ENCODE measurements at places on chromosomes 11 and 22. TPM values are rescaled to one million over a fixed set of nuclear protein-coding genes. Genes with fewer than 3 reads are reported as not detected.

DNA sequence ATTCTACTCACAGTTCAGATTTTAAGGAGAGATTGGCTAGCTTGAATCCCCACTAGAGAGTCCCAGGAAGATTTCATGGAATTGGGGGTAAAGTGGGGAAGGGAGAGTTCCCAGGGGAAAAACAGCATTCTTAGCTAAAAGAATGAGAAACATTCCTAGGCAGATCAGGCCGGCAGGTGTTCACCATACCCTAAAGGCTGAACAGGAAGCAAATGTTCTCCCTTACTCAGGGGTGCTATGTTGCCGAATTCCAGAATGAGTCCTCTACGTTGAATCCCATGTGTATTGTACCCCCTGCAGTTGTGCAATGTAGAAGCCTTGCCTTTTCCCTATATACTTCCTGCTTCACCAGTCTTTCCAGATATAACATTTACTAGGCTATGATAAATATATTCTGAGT lies 135.2 kb upstream of the NCAM1 start:
- no peak overlapping the region for H3K4me3 ChIP-seq
- H3K27ac ChIP-seq, result no peak overlapping the region
- H3K36me3 ChIP-seq, result no peaks in the 10 kb centered on the region
- no peak for DNase-seq
- no peaks in the 10 kb centered on the region for H3K27me3 ChIP-seq

GRCh38 chr22:32587449-32587848 lies 112.8 kb downstream of the FBXO7 start:
- DNase-seq, result no peak
- no peak overlapping the region for H3K4me3 ChIP-seq
- H3K4me1 ChIP-seq, result peaks cover 8% of the 10 kb centered on the region

- no peak for DNase-seq
- H3K36me3 ChIP-seq, result no peaks in the 10 kb centered on the region
- no peaks in the 10 kb centered on the region for H3K27me3 ChIP-seq
- peak overlapping the region; percentile 44 for H3K27ac ChIP-seq
Observed at GRCh38 chr22:39214006-39214382, 30.8 kb downstream of the PDGFB start.

The RNF26 gene
- total RNA-seq, result 82.7 TPM

GRCh38 chr11:702462-703461 lies 3.3 kb upstream of the EPS8L2 start:
- no peak for DNase-seq
- H3K4me1 ChIP-seq, result peaks cover 30% of the 10 kb centered on the region
- H3K36me3 ChIP-seq, result no peaks in the 10 kb centered on the region
- no peaks in the 10 kb centered on the region for H3K27me3 ChIP-seq
- H3K4me3 ChIP-seq, result no peak overlapping the region

The PRR33 gene
- total RNA-seq, result not detected

DNA sequence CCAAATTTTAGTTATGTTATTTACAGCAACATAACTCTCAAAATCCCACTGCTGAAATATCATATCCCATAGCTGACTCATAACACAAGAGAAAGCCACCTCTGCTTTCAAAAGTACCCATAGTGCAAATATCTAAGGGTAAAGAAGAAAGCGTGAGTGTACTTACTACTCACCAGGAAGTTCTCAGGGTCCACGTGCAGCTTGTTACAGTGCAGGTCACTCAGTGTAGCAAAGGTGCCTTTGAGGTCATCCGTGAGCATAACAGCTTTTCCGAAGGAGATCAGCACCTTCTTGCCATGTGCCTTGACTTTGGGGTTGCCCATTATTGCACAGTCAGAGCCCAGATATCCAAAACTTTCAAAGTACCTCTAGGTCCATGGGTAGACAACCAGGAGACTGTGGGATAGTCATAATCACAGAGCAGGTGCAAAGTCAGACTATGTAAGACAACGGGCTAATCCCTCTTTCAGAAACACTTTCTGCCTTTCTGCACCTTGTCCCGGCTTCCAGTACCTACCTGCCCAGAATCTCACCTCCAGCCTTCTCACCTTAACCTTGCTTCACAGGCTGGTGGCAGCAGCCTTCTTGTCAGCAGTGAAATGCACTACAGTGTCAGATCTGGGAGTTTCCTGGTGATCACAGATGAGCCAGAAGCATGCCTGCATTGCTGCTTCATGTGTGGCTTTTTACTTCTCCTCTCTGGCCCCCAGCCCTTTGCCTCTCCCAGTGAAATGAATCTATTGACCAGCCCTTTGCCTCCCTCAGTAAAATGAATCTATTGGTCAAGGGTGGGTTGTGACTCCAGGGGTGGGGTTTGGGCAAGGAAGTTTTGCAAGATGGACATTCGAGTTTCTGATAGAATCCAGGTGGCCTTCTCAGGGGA lies 6.5 kb downstream of the HBG1 start:
- no peaks in the 10 kb centered on the region for H3K36me3 ChIP-seq
- no peaks in the 10 kb centered on the region for H3K4me1 ChIP-seq
- H3K27ac ChIP-seq, result no peak overlapping the region
- no peaks in the 10 kb centered on the region for H3K27me3 ChIP-seq

DNA sequence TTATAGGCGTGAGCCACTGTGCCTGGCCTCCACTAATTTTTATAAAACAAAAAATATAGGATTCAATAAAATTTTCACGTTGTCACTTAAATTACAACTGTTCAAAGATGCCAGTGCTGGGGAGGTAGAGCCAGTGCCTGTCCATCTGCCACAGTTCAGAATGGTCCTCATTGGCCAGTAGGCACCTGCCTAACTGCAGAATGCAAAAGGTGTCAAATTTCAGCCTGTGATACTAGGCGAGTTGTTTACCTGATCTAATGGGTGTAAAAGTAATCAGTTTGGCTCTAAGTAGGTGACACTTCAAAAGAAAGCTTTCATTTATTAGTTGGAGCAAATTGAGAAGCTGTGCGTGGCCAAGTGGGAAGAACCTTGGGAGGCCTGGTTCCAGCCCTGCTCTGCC lies 2.4 kb downstream of the SMARCB1 start:
- H3K27ac ChIP-seq, result no peak overlapping the region
- H3K36me3 ChIP-seq, result peaks cover 5% of the 10 kb centered on the region
- peaks cover 3% of the 10 kb centered on the region for H3K4me1 ChIP-seq
- no peak for DNase-seq
- H3K4me3 ChIP-seq, result no peak overlapping the region

The PPP2R5B gene
- total RNA-seq, result 5.8 TPM

- no peaks in the 10 kb centered on the region for H3K4me1 ChIP-seq
- no peak for DNase-seq
- no peaks in the 10 kb centered on the region for H3K27me3 ChIP-seq
Observed at GRCh38 chr11:56842814-56843794, 94.6 kb upstream of the OR9G4 start.

DNA sequence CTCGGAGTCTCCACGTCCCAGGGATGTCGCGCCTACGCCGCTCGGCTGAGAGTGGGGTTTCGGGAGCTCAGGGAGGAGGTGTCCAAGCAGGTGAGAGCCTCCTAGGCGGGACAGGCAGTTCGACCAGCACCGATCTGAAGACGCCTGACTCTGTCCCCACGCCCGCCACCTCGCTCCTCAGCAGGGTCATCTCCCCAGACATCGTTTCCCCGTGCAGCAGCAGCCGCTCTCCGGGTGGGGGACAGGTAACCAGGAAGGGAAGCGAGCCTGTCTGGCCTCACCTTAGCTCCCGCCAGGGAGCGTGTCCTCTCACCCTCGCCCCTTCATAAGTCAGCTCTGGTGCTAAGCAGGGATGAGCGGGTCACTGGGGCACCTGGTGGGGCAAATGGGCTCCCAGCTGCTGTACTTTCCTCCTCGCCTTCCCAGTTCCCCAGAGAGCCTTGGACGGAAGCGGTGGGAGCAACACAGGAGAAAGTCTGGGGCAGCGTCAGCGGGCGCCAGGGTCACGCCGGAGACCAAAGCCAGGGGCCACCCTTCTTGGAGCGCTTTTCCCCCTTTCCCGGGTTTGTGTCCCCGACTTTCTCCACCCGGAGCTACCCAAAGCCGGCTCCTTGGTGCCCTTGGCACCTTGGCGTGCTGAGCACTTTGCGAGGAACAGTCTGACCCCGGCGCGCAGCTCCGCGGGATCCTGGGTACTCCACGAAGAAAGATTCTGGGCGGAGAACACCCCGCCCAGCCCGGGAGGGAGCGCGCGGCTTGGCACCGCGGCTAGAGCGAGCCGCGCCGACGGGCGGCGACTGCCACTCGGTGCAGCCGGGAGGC lies 1.6 kb downstream of the SPON1 start:
- H3K4me1 ChIP-seq, result peaks cover 16% of the 10 kb centered on the region
- H3K27me3 ChIP-seq, result peaks cover 70% of the 10 kb centered on the region
- peak; percentile 78 for DNase-seq

- no peaks in the 10 kb centered on the region for H3K27me3 ChIP-seq
- H3K4me1 ChIP-seq, result no peaks in the 10 kb centered on the region
- peak; percentile 88 for DNase-seq
Observed at GRCh38 chr22:25027959-25028840, 75.7 kb downstream of the KIAA1671 start.

The LDLRAD3 gene
- total RNA-seq, result 18.6 TPM

Measured in H1 (cell line).